Kidney (tissue), 22 donors: ENCODE measurements at places on chromosomes 2 and 18. TPM values are rescaled to one million over a fixed set of nuclear protein-coding genes. Genes with fewer than 3 reads are reported as not detected.

GRCh38 chr2:58227171-58227917 lies 13.8 kb downstream of the FANCL start:
- DNase-seq: no peak
- no peak overlapping the region for H3K27ac ChIP-seq
- H3K4me1 ChIP-seq: no peaks in the 10 kb centered on the region
- no peaks in the 10 kb centered on the region for H3K36me3 ChIP-seq
- no peak overlapping the region for H3K4me3 ChIP-seq

DNA sequence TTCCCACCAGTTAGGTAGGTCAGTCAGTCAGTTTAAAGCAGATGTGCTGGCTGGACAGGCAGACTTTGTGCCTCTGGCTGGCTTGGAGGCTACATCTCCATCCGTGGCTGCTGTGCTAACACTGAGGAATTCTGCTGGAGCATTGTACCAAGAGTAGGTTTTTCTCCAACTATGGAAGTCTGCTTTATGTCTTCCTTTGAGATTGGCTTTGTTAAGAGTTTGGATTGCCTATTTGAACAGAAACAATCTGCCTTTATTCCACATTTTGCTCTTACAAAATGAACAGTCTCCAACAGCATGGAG lies 46.7 kb downstream of the WDR75 start:
- no peaks in the 10 kb centered on the region for H3K36me3 ChIP-seq
- H3K27me3 ChIP-seq: no peaks in the 10 kb centered on the region
- no peak overlapping the region for H3K27ac ChIP-seq
- no peaks in the 10 kb centered on the region for H3K4me1 ChIP-seq

- no peaks in the 10 kb centered on the region for H3K36me3 ChIP-seq
- H3K27ac ChIP-seq: no peak overlapping the region
- DNase-seq: no peak
Observed at GRCh38 chr2:207231967-207232366, 66.2 kb upstream of the KLF7 start.

DNA sequence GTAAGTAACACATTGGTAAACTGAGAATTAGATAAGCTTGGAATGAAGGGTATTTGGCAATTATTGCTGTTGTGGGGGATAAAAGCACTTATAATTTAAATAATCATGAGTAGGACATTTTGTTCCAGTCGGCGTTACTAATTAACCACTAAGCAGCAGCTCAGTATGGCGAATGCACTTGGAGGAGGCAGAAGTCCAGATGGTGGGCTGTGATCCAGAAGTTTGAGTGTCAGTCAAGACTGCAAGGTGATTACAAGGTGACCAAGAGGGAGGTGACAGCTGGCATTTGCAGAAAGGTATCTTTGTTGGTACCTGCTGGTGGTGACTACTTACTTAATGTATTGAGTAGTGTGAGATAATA lies 643.6 kb upstream of the FAM98A start:
- H3K27me3 ChIP-seq: no peaks in the 10 kb centered on the region
- no peak overlapping the region for H3K4me3 ChIP-seq
- peaks cover 19% of the 10 kb centered on the region for H3K4me1 ChIP-seq
- peak overlapping the region; percentile 88 for H3K27ac ChIP-seq
- DNase-seq: peak; percentile 79

GRCh38 chr18:986051-986450 lies 81.4 kb downstream of the ADCYAP1 start:
- no peaks in the 10 kb centered on the region for H3K27me3 ChIP-seq
- no peak overlapping the region for H3K27ac ChIP-seq
- no peaks in the 10 kb centered on the region for H3K4me1 ChIP-seq
- no peak for DNase-seq
- no peak overlapping the region for H3K4me3 ChIP-seq

GRCh38 chr2:20674309-20674965 lies 7.5 kb downstream of the GDF7 start:
- peak overlapping the region; percentile 36 for H3K27ac ChIP-seq
- no peaks in the 10 kb centered on the region for H3K4me1 ChIP-seq
- H3K4me3 ChIP-seq: no peak overlapping the region

- H3K4me1 ChIP-seq: peaks cover 14% of the 10 kb centered on the region
- H3K27ac ChIP-seq: peak overlapping the region; percentile 97
- H3K4me3 ChIP-seq: peak overlapping the region; percentile 85
- H3K36me3 ChIP-seq: peaks cover 2% of the 10 kb centered on the region
Observed at GRCh38 chr2:127700527-127701192, 637 bp upstream of the SFT2D3 start.

GRCh38 chr18:8277270-8277669 lies 332.0 kb upstream of the RAB12 start:
- no peaks in the 10 kb centered on the region for H3K4me1 ChIP-seq
- no peak for DNase-seq
- no peaks in the 10 kb centered on the region for H3K27me3 ChIP-seq
- H3K36me3 ChIP-seq: no peaks in the 10 kb centered on the region

DNA sequence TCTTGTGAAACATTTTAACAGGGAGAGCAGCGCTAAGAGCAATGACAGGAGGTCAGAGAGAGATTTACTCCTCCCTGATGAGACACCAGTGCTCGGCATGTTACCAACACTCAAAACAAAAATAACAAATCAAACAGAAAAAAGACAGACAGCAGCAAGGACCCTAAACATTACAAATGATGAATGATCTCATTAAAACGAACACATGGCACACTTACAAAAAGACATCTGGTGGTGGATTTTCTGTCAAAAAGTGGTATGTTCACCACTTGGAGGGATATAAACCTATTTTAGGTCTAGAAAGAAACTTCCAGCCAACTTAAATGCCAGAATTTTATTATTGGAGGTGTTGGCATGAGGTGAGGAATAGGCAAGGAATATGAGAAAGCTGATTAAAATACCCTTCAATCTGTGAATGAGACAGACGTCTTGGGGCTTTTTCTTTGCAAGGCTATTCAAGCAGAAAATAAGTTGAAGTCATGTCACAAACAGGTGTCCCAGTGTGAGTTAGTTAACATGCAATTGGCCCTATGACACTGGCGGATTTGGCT lies 112.8 kb downstream of the PRELID3A start:
- no peak for DNase-seq
- no peaks in the 10 kb centered on the region for H3K4me1 ChIP-seq
- H3K27ac ChIP-seq: no peak overlapping the region
- no peaks in the 10 kb centered on the region for H3K27me3 ChIP-seq
- H3K36me3 ChIP-seq: no peaks in the 10 kb centered on the region

- no peak overlapping the region for H3K4me3 ChIP-seq
- no peak overlapping the region for H3K27ac ChIP-seq
- H3K4me1 ChIP-seq: no peaks in the 10 kb centered on the region
- peaks cover 5% of the 10 kb centered on the region for H3K36me3 ChIP-seq
- peaks cover 3% of the 10 kb centered on the region for H3K27me3 ChIP-seq
Observed at GRCh38 chr2:240520974-240521350, 36.8 kb downstream of the ANKMY1 start.

DNA sequence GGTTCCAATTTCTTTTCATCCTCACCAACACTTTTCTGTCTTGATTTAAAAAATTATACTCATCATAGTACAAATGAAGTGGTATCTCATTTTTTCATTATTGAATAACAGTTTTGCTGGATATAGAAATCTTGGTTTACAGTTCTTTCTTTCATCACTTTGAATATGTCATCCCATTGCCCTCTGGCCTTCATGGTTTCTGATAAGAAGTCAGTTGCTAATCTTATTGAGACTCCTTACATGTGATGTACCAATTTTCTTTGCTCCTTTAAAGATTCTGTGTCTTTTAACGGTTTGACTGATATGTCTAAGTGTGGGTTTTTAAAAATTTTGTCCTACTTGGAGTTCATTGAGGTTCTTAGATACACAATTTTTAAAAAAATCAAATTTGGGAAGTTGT lies 35.0 kb downstream of the SLC3A1 start:
- H3K36me3 ChIP-seq: peaks cover 49% of the 10 kb centered on the region
- no peak overlapping the region for H3K27ac ChIP-seq
- no peaks in the 10 kb centered on the region for H3K27me3 ChIP-seq
- no peaks in the 10 kb centered on the region for H3K4me1 ChIP-seq

GRCh38 chr2:106116248-106116647 lies 77.9 kb downstream of the UXS1 start:
- DNase-seq: no peak
- H3K4me3 ChIP-seq: no peak overlapping the region
- peak overlapping the region; percentile 28 for H3K27ac ChIP-seq
- H3K4me1 ChIP-seq: peaks cover 15% of the 10 kb centered on the region
- H3K36me3 ChIP-seq: no peaks in the 10 kb centered on the region

GRCh38 chr2:7857904-7858303 lies 824.0 kb upstream of the ID2 start:
- H3K4me1 ChIP-seq: no peaks in the 10 kb centered on the region
- H3K4me3 ChIP-seq: no peak overlapping the region
- H3K36me3 ChIP-seq: no peaks in the 10 kb centered on the region
- DNase-seq: no peak

- no peaks in the 10 kb centered on the region for H3K27me3 ChIP-seq
- peak; percentile 8 for DNase-seq
- H3K4me1 ChIP-seq: no peaks in the 10 kb centered on the region
- H3K36me3 ChIP-seq: no peaks in the 10 kb centered on the region
- no peak overlapping the region for H3K27ac ChIP-seq
- H3K4me3 ChIP-seq: no peak overlapping the region
Observed at GRCh38 chr2:145652571-145653545, 1132.9 kb upstream of the ZEB2 start.

DNA sequence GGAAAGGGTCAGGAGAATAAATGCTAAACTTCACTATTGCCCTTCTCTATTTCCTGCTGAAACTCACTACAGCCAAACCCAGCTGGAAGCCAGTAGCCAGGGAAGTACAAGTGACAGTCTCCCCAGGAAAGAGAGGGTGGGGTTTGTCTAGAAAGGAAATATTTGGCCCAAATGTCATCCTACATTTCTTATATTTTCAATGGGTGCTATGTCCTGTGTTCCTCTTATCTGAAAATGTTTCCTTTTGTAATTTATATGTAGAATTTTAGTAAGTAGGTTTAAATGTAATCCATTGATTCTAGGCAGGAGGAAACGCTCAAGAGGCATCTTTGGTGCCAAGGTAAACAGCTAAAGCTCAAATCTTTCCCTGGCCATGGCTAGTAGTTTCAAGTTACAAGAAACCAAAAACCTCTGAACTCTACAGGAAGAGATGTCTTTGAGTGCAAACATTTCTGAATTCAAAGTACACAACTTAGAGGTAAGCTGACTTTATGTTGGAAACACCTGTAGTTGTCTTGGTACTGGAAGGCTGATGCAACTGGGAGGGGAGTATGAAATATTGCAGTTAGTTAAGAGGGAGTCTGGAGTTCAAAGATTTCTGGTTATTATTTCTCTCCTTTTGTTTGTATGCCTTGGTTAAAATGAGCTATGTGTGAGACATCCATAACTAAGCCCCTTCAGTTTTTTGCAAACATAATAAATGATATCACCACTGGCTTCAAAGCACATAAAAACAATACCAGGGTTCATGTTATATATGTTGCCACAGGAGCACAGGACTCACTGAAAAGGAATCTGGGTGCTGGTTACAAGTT lies 356.1 kb upstream of the ZC3H15 start:
- H3K27ac ChIP-seq: no peak overlapping the region
- no peaks in the 10 kb centered on the region for H3K36me3 ChIP-seq
- DNase-seq: no peak
- H3K27me3 ChIP-seq: no peaks in the 10 kb centered on the region
- no peak overlapping the region for H3K4me3 ChIP-seq

GRCh38 chr2:201152999-201153815 lies 29.7 kb upstream of the CASP10 start:
- peaks cover 2% of the 10 kb centered on the region for H3K4me1 ChIP-seq
- no peak overlapping the region for H3K4me3 ChIP-seq
- H3K27ac ChIP-seq: no peak overlapping the region

GRCh38 chr2:211157211-211157610 lies 600.8 kb downstream of the CPS1 start:
- no peaks in the 10 kb centered on the region for H3K4me1 ChIP-seq
- no peak overlapping the region for H3K4me3 ChIP-seq
- no peaks in the 10 kb centered on the region for H3K27me3 ChIP-seq
- no peaks in the 10 kb centered on the region for H3K36me3 ChIP-seq

GRCh38 chr2:148829618-148830017 lies 45.4 kb upstream of the KIF5C start:
- no peak overlapping the region for H3K4me3 ChIP-seq
- H3K27me3 ChIP-seq: no peaks in the 10 kb centered on the region
- H3K36me3 ChIP-seq: no peaks in the 10 kb centered on the region
- no peak overlapping the region for H3K27ac ChIP-seq

DNA sequence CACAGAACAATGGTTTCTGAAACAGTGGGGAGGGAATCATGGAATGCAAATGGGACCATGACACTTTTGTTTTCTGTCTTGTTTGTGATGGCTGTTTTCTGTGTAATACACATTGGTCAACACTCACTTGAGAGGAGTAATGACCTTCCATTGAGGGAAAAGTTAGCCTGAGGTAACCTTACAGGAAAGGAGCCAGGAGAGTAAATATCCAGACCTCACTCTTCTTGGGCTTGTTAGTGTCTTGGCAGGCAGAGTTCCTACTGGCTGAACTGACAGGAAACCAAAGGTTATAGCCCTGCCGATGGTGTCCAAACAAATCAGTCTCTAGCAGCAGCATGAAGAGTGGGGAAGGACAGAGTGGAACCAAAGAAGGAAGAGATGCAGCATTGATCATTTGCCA lies 17.2 kb upstream of the RPRM start:
- H3K27ac ChIP-seq: no peak overlapping the region
- no peaks in the 10 kb centered on the region for H3K27me3 ChIP-seq
- H3K4me1 ChIP-seq: no peaks in the 10 kb centered on the region
- H3K36me3 ChIP-seq: no peaks in the 10 kb centered on the region
- DNase-seq: no peak
- no peak overlapping the region for H3K4me3 ChIP-seq

- H3K4me3 ChIP-seq: no peak overlapping the region
- no peak for DNase-seq
- no peaks in the 10 kb centered on the region for H3K4me1 ChIP-seq
- no peaks in the 10 kb centered on the region for H3K36me3 ChIP-seq
- H3K27me3 ChIP-seq: no peaks in the 10 kb centered on the region
- H3K27ac ChIP-seq: no peak overlapping the region
Observed at GRCh38 chr18:49754866-49755265, 58.5 kb downstream of the ACAA2 start.

DNA sequence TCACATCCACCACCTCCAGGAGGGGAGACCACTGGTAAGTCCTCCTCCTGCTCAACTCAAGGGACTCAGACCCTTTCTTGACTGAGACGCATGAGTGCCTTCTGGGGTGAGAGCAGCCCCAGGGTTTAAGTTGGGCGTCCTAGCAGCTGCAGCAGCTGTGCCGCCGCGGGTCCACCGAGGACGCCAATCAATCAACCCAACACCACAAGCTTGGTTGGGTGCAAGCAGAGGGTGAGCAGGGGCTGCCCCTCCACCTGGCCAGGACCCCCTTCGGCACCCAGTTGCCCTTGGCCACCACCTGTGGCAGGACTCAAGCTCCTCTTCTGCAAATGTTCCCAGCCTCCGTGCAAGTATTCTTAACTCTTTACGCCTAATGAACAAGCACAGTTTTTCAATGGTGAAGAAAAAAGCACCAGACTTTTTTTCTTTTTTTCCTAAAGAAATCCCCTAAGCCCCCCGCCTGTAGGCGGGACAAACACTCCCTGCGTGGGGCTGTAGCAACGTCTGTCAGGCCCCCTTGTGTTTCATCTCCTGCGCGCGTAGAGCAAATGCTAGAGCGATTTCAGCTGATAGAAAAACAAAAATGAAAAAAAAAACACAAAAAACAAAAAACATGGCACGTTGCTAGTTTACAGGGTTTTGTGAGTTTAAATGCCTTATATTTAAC lies 197.1 kb downstream of the LOXHD1 start:
- H3K36me3 ChIP-seq: no peaks in the 10 kb centered on the region
- no peaks in the 10 kb centered on the region for H3K4me1 ChIP-seq
- H3K4me3 ChIP-seq: no peak overlapping the region
- DNase-seq: no peak
- H3K27me3 ChIP-seq: no peaks in the 10 kb centered on the region

C2orf78 gene
- not detected for total RNA-seq

LONRF2 gene
- total RNA-seq: 6.3 TPM

REG3G gene
- 8.8 TPM for total RNA-seq

RMC1 gene
- total RNA-seq: 25.9 TPM

SCG2 gene
- total RNA-seq: 0.57 TPM

ADGRF3 gene
- 0.94 TPM for total RNA-seq

LCT gene
- total RNA-seq: not detected

DYNAP gene
- not detected for total RNA-seq
